Activated naive CD4-positive, alpha-beta T cell (primary cell): ENCODE measurements at places on chromosomes 7 and 10.

GRCh38 chr7:24456526-24457218 lies 116.6 kb upstream of the PALS2 start:
- no peak for DNase-seq

- no peak for DNase-seq
Measured at GRCh38 chr10:124724279-124725027, 19.7 kb downstream of the FAM53B start.

GRCh38 chr7:25068502-25069213 lies 56.4 kb downstream of the CYCS start:
- DNase-seq = no peak

- no peak for DNase-seq
Measured at GRCh38 chr7:5701085-5701914, 80.2 kb downstream of the RNF216 start.

- no peak for DNase-seq
Measured at GRCh38 chr10:21500578-21500910, 24.9 kb downstream of the SKIDA1 start.

DNA sequence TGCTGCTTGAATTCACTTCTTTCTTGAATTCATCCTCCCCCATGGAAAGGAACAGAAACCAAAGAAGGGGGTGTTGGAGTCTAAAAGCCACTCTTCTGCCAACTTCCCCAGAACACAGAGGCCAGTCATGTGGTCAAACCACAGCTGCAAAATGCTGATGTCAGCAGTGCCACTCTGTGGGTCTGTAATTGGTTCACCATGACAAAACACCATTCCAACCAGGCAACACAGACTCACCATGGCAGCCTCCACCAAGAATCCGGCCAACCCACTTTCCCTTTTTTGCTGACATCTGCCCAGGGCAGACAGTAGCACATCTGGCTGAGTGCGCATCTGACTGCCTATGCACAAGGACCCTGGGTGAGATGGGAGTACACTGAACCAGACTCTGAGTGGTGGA lies 16.8 kb downstream of the OSBPL3 start:
- no peak for DNase-seq
